ENCODE measurements at places on chromosomes 5 and 9. TPM values are rescaled to one million over a fixed set of nuclear protein-coding genes. Genes with fewer than 3 reads are reported as not detected.

The PCDHB3 gene
- 0.65 TPM for total RNA-seq

GRCh38 chr9:129109952-129110739, 447 bp downstream of the CRAT start:
- H3K27ac ChIP-seq = peak overlapping the region; percentile 87
- H3K27me3 ChIP-seq = no peaks in the 10 kb centered on the region
- no peaks in the 10 kb centered on the region for H3K36me3 ChIP-seq
- peaks cover 54% of the 10 kb centered on the region for H3K4me1 ChIP-seq
- DNase-seq = peak; percentile 73

- no peak overlapping the region for H3K27ac ChIP-seq
- H3K4me1 ChIP-seq = no peaks in the 10 kb centered on the region
- no peaks in the 10 kb centered on the region for H3K36me3 ChIP-seq
- DNase-seq = no peak
- no peaks in the 10 kb centered on the region for H3K27me3 ChIP-seq
- H3K4me3 ChIP-seq = no peak overlapping the region
Measured at GRCh38 chr9:77785341-77785740, 137.2 kb upstream of the GNA14 start.

DNA sequence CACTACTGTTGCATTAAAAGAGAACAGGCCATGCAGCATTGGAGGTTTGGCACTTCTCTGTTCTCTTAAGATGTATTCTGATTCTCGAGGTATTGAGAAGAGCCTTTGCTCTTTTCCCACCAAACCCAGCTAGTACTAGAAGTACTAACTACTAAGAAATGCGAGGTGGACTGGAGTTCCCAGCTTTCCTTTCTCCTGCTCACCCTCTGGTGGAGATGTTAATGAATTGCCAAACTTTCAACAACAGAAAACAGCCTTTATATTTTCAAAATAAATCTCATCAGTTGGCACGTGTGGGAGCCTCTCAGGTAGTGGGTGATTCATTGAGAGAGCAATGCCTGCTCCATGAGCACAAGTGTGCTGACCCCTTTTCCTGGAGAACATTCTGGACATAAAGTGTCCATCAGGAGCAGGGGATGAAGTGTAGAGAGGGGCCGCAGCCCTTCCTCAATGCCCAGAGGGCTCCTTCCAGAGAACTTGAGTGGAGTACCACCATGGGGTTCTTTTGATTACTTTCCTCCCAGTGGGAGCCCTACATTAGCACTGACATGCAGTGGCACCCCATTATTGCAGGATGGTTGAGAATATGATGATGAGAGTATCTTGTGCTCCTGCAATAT, 45.7 kb downstream of the TMEM174 start:
- H3K4me1 ChIP-seq = no peaks in the 10 kb centered on the region
- no peak overlapping the region for H3K4me3 ChIP-seq
- DNase-seq = no peak
- no peaks in the 10 kb centered on the region for H3K36me3 ChIP-seq

The C9 gene
- not detected for total RNA-seq

DNA sequence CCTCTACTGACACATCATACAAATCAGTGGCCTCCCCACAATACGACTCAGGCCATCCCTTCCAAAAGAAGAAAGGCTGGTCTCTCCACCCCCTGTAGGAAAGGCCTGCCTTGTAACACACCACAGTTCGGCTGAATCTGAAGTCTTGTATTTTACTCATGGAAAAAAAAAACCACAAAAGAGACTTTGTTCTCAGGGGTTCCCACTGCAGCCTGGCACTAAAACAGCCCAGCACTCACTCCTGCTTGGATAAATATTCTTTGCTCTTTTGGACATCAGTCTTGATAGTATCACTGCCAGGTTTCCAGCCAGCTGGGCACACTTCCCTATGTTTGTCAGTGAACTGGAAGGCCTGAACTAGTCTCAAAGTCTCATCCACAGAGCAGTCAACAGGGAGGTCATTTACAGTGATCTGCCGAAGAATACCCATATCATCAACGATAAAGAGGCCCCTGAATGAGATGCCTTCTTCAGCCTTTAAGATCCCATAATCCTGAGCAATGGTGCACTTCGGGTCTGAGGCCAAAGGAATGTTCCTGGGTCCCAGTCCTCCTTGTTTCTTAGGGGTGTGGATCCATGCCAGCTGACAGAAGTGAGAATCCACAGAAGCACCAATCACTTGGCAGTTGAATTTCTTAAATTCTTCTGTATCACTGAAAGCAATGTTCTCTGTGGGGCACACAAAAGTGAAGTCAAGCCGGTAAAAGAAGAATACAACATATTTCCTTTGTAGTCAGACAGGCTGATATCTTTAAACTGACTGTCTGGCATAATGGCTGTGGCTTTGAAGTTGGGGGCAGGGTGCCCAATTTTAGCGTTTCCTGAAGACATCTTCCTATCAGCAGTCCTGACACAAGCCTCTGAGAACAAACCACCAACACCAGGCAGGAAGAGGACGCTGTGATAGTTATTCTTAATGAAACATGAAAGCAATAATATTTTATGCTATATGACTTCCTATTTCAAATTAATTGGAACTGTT, 198.1 kb downstream of the LURAP1L start:
- no peaks in the 10 kb centered on the region for H3K4me1 ChIP-seq
- no peaks in the 10 kb centered on the region for H3K27me3 ChIP-seq
- no peaks in the 10 kb centered on the region for H3K36me3 ChIP-seq
- H3K27ac ChIP-seq = no peak overlapping the region

Data from psoas muscle (tissue), 8 donors.